ENCODE measurements at places on chromosomes 16 and 17.

DNA sequence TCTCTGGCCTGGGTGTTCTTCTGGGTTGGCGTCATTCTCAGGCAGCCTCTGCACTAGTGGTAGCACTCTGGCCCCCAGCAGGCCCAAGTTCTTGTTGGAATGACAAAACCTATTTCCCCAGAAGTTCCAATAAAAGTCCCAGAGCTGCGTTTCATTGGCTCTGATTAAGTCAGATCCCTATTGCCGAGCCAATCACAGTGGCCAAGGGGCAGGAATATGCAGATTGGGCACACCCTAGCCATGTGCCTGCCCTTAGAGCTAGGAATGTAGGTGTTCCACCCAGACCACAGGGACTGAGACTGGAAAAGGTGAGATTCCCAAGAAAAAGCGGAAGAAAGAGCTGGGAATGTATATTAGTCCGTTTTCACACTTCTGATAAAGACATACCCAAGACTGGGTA, 44.9 kb upstream of the POLR3E start:
- no peak for DNase-seq

DNA sequence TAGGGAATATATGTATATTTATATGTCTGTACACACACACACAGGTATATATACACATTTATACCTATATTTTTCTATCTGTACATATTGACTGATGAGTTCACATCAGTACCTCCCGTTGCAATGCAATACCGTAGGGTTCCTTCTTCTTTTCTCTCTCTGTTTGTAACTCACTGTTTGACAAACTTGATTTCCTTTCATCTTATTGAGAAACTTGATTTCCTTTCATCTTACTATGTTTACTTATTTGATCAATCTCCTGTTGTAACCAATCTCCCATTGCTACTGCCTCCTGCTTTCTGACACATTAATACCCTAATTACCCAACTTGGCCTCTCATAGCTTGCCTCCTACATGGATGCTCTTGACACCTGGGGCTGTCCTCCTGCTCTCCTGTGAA, 49.8 kb downstream of the NFAT5 start:
- no peak for DNase-seq

DNA sequence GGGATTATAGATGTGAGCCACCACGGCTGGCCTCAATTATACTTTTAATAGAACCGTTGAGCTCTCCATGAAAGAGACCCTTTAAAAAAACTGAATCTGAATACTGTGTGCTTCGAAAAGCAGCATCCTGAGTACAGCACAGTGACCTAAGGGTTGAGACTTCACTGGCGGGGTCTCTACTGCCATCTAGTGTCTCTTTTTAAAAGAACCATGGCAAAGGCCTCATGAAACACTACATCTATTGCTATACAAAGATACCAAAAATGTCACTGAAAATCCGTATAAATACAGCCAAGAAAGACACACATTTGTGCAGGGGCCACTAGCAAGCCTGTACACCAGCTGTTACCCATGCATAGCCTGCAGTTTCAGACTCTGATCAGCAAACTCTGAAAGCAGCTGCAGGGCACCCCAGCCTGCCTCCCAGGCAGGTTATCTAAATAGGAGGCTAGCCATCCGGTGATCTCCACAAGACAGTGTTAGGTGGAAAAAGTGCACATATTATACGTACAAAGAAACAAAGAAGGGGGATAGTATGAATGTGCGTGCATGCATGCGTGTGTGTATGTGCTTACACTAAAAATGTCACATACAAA, 35.3 kb downstream of the NPLOC4 start:
- DNase-seq: no peak

DNA sequence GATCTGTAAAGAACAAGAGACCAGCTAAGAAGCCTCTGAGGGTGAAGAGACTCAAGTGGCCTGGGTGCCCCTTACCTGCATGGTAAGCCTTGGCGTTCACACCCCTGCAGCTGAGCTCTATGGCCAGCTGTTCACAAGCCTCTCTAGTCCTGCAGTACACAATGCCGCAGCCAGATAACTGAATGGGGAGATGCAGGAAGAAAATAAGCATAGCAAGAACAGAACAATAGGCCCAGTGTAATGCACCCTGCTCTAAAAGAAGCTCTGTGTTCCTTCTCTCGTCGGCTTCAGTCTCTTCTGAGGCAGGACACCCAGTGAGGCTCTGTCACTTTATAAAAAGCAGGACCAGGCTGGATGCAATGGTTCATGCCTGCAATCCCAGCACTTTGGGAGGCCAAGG, 5.4 kb downstream of the RECQL5 start:
- DNase-seq: no peak

DNA sequence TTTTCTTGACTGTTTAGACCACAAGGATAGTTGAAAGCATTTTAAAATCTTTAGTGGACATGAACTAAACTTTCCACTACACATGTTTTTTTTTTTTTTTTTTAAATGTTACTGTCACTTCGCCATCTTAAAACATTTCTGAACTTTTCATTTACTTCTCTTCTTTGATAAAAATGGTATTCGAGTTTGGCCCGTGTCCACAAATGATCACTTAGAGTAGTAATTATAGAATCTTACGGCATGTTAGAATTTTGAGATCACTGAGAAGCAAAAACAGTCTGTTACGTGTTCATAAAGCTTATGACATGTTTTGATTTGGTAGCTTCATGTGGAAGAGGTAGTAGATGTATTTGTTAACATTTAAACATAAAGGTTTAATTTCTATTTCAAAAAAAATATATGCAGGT, 1.1 kb downstream of the NSRP1 start:
- no peak for DNase-seq

Measured in brain pericyte (primary cell).